ENCODE measurements at places on chromosomes 6 and 20. TPM values are rescaled to one million over a fixed set of nuclear protein-coding genes. Genes with fewer than 3 reads are reported as not detected.

DNA sequence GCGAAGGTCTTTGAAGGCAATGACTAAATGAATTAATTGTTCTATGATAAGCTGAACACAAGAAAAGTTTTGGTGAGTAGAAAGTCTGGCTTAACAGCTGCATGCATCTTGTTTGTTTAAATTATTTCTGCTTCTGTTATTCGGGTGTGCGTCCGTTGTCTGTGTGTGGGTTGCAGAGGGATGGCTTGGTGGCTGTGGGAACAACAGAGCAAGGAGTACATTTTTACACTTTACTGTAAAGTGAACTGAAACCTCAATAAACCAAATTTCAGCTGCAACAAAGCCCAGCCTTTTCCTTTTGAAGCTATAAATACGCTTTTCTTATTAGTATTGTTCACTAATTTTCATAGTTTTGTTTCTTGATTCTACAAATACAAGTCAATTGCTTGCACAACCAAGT is 3.5 kb upstream of the LAMP5 start:
- no peak for DNase-seq

DNA sequence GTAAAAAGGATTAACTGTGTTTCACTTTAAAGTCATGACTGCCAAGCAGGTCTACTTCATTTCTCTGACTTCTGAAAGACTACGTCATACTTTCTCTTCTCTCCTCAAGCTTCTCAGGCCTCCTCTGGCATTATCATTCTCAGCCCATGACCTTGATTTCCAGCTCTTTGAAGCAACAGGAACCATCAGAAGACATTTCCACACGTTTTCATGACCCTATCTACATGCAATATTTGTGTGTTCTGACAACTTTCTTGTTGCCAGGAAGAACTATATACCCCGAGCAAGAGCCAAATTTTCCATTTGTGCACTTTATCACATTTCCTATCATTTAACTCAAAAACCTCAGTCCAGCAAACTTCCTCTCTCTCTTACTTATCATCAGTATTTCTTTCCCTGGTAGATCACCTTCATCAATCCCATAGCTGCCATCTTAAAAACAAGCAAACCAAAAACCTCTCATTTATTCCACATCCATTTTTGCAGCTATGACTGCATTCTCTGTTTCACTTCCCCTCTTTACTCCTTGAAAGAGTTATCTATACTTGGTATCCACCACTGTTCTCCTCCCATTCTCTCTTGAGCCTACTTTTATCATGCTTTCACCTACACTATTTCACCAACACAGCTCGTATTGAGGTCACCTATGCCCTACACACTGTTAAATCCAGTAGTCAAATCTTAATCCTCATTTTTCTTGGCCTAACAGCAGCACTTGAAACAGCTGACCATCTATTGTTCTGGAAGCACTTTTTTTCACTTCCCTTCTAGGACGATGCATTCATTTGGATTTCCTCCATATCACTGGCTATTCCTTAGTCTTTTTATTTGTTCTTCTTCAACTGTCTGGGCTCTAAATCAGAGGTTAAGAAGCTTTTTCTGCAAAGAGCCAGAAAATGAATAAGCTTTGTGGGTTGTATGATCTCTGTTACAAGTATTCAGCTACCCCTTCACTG is 47.1 kb downstream of the STX7 start:
- DNase-seq, result no peak

GRCh38 chr6:157278171-157278570 is 45.1 kb downstream of the TMEM242 start:
- DNase-seq, result no peak

GRCh38 chr6:47076422-47077344 is 34.6 kb upstream of the ADGRF1 start:
- no peak for DNase-seq

DNA sequence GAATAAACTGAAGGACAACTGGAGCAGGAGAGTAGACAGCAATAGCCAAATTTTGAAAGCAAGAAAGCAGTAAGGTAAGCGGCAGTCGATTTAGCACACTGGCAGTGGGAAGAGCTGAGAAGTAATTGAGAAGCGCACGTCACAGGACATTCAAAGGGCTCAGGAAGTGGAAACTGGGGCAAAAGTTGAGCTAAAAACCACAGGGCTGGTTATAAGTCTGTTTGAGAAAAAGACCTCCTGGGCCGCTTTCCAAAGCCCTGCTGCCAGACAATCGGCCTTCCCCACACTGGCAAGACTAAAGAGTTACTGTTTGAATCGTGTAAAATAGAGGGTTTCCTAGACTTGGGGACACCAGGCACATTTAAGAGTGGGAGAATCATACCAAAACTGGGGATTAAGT is 161.4 kb downstream of the DNAH8 start:
- no peak for DNase-seq

DNA sequence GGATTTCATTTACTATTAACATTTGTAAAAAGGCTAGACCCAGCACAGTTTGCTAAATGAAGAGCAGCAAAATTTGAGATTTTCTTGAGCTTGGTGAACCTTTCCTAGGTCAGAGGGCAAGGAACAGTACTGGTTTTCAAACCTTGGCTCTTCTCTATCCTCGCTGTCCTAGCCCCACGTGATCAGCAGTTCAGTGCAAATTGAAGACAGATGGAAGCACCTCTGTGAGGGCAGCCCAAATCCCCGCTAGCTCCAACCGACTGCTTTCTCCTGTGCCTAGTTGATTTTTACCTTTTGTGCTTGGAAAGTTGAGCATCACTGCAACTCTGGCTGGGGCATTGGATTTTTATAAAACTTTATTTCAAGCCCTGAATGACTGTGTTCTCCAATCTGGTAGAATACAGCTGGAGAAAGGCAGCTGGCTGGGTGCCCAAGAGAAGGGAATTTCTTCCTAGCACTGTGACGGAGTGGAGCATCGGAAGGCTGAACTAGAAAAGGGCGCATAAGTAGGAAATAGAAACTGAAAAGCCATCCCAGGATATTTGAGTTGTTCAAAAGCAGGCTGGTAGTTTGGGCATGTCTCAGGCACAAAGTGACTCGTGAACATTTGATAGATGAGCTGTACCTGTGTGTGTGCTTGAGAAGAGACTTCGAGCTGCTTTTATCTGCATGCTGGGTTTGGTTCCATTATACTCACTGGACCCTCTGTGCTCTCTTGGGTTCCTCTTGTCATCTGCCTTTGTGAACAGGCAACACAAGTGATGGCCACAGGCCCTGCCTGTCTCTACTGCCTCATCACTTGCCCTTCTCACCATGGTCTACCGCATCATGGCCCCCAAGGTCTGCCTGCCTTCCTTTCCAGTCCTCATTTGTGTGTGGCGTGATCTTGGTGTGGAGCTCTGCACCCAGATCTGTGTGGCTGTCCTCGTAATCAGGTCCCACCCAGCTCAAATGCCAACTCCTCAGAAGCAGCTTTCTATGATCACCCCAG is 2.3 kb downstream of the RNF114 start:
- no peak for DNase-seq

GRCh38 chr20:47468290-47469050 is 33.2 kb upstream of the NCOA3 start:
- DNase-seq, result no peak

Gene IMPG1
- not detected for total RNA-seq

Gene HLA-DRB1
- total RNA-seq, result 37.0 TPM

Gene ARHGAP40
- total RNA-seq, result not detected

Gene HACE1
- total RNA-seq, result 3.7 TPM

Gene RAD21L1
- total RNA-seq, result not detected

Gene FOXS1
- total RNA-seq, result 0.25 TPM

Gene RALGAPB
- total RNA-seq, result 19.7 TPM

Gene RBPJL
- total RNA-seq, result not detected

Gene METTL24
- 1.6 TPM for total RNA-seq

All from liver (tissue), 10 donors.